Amniotic stem cell (primary cell): ENCODE measurements at places on chromosomes 4 and X.

- DNase-seq = peak; percentile 98
These were observed at the start of the genes DCAF16 and NCAPG for GRCh38 chr4:17810260-17811077. TSS of gene DCAF16 (minus strand) at chr4:17810757. CDS start at chr4:17804141, 6,616 bp downstream. TSS of gene NCAPG (plus strand) at chr4:17810979. CDS start at chr4:17811078, 99 bp downstream.

GRCh38 chrX:133495464-133496391, 80.4 kb upstream of the GPC4 start:
- DNase-seq = peak; percentile 15

- DNase-seq = no peak
These were observed 2.9 kb downstream of the SMIM20 start for GRCh38 chr4:25916870-25917269.

- no peak for DNase-seq
These were observed 872 bp upstream of the TEC start for GRCh38 chr4:48270523-48270897.

- DNase-seq = no peak
These were observed at the start of gene PLAC8 for GRCh38 chr4:83114576-83114975. TSS of gene PLAC8 (minus strand) at chr4:83114729. CDS start at chr4:83107921, 6,808 bp downstream.
